T-cell (primary cell): ENCODE measurements at places on chromosomes 11 and 22. TPM values are rescaled to one million over a fixed set of nuclear protein-coding genes. Genes with fewer than 3 reads are reported as not detected.

DNA sequence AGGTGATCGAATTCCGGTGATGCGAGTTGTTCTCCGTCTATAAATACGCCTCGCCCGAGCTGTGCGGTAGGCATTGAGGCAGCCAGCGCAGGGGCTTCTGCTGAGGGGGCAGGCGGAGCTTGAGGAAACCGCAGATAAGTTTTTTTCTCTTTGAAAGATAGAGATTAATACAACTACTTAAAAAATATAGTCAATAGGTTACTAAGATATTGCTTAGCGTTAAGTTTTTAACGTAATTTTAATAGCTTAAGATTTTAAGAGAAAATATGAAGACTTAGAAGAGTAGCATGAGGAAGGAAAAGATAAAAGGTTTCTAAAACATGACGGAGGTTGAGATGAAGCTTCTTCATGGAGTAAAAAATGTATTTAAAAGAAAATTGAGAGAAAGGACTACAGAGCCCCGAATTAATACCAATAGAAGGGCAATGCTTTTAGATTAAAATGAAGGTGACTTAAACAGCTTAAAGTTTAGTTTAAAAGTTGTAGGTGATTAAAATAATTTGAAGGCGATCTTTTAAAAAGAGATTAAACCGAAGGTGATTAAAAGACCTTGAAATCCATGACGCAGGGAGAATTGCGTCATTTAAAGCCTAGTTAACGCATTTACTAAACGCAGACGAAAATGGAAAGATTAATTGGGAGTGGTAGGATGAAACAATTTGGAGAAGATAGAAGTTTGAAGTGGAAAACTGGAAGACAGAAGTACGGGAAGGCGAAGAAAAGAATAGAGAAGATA, at the start of gene MALAT1:
MALAT1 (plus strand) TSS at position 69 of the 736 bp plus-strand sequence.
- DNase-seq = peak; percentile 84

The OR5F1 gene
- total RNA-seq = not detected

The NXPE2 gene
- total RNA-seq = 0.18 TPM

The THYN1 gene
- 57.6 TPM for total RNA-seq

The XRCC6 gene
- 159 TPM for total RNA-seq

The CASP5 gene
- total RNA-seq = not detected

The PNPLA3 gene
- total RNA-seq = not detected

DNA sequence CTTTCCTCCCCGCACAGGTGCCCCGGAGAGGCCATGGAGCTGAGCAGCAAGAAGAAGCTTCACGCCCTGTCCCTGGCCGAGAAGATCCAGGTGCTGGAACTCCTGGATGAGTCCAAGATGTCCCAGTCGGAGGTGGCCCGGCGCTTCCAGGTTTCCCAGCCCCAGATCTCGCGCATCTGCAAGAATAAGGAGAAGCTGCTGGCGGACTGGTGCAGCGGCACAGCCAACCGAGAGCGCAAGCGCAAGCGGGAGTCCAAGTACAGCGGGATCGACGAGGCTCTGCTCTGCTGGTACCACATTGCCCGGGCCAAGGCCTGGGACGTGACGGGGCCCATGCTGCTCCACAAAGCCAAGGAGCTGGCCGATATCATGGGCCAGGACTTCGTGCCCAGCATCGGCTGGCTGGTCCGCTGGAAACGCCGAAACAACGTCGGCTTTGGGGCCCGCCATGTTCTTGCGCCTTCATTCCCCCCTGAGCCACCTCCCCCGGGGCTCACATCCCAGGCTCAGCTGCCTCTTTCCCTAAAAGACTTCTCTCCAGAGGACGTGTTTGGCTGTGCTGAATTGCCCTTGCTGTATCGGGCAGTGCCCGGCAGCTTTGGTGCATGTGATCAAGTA, 1.3 kb downstream of the TIGD3 start:
- DNase-seq = no peak

GRCh38 chr11:119258983-119259382, 52.8 kb downstream of the CBL start:
- DNase-seq = no peak

DNA sequence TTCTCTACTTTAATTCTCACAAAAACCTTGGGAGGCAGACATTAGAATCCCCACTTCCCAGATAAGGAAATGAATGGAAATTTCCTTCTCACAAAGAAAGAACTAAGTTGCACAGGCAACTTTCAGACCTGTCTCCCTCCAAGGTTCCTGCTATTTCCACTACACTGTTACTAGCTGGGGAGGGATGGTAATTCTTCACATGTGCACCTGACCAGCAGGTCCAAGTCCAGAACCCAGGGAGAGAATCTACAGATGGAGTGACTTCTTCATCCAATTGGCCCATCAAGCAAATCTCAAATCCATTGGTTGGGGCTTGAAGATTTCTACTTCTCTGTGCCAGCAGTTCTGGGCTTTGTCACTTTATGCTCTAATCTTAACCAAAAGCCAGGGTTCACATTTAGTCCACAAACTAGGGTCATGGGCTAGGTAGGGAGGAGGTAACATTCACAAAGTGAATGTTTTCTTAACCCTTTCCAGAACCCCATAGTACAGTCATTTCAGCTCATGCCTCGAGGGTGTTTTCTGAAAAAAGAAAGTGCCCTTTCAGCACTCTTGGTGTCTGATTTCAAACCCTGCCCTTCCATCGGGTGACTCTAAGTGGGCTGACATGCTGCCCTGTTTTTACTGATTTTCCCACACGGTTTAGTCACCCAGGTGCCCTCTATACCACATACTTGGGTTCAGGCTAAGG, 2.7 kb downstream of the POU2AF1 start:
- no peak for DNase-seq

The RASL10A gene
- total RNA-seq = not detected

GRCh38 chr22:46693634-46694415, 44.2 kb downstream of the CERK start:
- DNase-seq = no peak

The TRIM51 gene
- total RNA-seq = not detected

DNA sequence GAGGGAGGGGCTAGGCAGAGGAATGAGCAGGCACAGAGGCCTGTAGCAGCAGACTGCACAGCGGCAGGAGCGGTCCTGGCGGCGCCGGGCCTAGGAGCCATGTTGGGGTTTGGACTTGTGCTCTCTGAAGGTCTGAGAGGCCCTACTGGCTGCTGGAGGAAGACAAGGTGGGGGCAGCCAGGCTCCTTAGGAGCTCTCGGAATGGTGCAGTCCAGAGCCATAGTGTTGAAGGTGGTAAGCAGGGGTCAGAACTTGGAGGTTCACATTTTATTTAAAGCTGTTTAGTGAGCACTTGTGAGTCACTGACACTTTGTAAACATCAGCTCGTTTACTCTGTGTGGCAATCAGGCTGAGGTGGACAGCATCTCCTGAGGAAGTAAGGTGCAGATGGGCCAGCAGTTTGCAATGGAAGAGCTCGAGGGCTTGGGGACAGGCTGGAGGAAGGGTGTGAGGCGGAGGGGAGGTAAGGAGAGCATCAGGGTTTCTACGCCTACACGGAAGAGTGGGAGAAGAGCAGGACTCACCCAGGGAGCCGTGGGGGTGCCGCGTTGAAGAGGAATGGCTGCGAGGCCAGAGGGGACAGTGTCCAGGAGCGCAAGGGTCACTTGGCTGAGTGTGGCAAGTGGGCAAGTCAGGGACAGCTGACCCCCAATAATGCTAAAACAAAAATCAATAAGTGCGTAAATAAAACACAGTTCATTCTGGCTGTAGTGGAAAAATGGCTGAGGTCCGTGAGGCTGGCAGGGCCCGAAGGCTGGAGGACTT, 10.0 kb upstream of the TMEM191C start:
- DNase-seq = no peak

GRCh38 chr11:128594226-128594625, 6.9 kb upstream of the ETS1 start:
- no peak for DNase-seq

GRCh38 chr11:30282289-30282631, 40.6 kb upstream of the ARL14EP start:
- no peak for DNase-seq

GRCh38 chr11:70159627-70160570, 43.2 kb upstream of the FADD start:
- DNase-seq = no peak

DNA sequence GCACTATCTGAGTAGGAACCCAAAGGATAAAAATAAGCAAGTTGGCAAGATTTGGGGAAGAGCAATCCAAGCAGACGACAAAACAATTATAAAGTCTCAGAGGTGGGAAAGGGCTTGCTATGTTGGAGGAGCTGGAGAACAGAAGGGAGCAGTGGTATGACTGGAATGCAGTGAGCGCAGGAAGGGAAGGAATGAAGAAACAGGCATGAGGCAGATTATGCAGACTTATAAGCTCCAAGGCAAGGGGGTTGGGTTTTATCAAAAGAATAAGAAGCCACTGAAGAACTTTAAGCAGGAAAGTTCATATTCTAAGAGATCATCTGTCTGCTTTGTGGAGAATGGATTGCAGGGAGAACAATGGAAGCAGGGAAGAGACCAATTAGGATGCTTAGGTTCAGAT, 31.7 kb downstream of the PGM2L1 start:
- DNase-seq = no peak

The UPB1 gene
- total RNA-seq = 3.1 TPM

The RAG1 gene
- total RNA-seq = 0.39 TPM

- peak; percentile 26 for DNase-seq
These were observed 64.8 kb downstream of the STIM1 start for GRCh38 chr11:3920148-3920852.

The FGF4 gene
- total RNA-seq = not detected

DNA sequence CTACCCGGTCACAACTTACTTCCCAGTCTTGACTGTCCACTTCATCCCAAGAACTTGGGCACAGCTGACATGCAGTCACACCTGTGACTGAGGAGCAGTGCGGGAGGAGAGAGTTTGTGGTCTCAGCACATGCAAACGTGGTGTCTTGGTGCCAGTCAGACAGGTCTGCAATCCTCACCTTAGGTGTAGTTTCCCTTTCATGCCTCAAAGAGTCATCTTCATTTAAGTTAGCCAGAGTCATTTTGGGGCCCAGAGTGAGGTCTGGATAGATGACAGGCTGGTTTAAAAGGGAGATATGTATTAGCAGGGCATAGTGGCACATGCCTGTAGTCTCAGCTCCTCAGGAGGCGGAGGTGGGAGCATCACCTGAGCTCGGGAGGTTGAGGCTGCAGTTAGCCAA, 108.5 kb upstream of the SORL1-AS1 start:
- no peak for DNase-seq

The OR5P2 gene
- not detected for total RNA-seq

GRCh38 chr11:10488121-10488933, 33.3 kb downstream of the AMPD3 start:
- no peak for DNase-seq

The APOL3 gene
- total RNA-seq = 167 TPM

GRCh38 chr11:116796548-116796947, 4.9 kb upstream of the APOA5 start:
- no peak for DNase-seq

DNA sequence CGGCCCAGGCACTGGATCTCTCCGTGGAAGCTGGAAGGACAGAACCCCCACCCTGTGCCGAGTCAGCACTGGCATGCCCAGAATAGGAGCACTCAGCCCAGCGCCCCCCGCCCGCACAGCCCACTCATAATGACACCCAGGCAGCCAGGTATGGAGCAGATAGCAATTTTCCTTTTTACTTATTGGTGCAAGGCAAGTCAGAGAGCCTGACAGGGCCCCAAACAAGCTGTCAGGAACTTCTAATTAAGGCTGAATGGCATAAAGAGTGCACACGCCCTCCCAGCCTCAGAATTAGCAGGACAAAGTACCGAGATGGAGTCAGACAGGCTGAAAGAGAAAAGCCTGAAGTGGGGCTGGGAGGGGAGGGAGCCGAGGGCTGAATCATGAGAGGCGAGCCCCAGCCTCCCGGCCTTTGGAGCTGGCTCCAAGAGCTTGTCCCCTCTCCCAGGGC, 76.9 kb downstream of the DSCAML1 start:
- no peak for DNase-seq

The ARHGAP8 gene
- total RNA-seq = 0.59 TPM

The C1QTNF5 gene
- not detected for total RNA-seq

DNA sequence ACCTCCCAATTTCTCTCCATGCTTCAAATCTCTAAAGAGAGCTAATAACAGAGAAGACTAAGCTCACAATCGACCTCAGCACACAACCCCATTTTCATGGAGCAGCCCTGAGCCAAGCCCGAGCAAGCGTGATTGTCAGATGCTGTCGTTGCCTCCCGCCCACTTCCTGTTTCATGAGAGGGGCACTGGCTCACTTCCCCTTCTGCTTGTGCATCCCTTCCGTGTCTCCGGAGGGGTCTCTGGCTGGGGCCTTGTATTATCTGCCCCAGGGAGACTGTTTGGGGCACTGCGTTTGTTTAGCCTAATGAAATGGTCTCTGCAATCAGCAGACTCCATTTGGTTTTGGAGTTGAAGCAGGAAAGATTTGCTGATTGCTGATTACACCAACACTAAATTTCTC, 181.3 kb upstream of the SEZ6L start:
- no peak for DNase-seq

GRCh38 chr11:723120-723883, 17.3 kb downstream of the EPS8L2 start:
- DNase-seq = peak; percentile 37

The KCNA4 gene
- not detected for total RNA-seq

The PAAF1 gene
- total RNA-seq = 16.8 TPM

DNA sequence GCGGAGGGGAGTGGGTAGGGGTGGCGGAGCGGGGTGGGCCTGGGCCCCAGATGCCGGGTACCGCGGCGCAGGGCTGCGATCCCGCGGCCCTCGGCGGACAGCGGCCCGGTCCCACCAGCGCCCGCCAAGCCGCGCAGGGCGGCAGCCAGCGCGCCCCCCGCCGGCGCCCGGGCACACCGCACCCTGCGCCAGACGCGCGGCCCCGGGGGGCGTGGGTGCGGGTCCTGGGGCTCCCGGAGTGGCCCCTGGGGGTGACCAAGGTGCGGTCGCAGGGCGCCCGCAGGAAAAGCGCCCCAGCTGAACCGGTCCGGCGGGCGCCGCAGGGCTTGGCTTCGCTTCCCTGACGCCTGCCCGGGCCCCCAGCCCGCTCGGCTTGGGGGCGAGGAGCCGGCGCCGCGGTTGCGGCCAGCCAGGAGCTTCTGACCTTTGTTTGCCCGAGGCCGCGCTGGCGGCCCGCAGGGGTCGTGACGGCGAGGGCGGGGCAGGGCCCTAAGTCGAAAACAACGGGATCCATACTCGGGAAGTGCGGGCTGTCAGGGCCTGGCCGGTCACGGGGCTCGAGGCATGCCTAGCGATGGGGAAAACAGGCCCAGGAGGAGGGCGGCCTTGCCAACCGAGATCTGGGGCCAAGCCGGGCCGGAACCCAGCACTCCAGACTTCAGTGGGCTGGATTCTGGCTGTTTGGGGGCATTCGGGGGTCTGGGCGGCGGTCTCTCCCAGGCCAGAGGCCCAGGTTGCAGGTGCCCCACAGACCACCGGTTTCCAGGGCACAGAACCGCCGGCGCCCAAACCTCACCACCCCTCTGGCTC, 581 bp upstream of the AP5B1 start:
- DNase-seq = no peak

The SLC35E4 gene
- 2.9 TPM for total RNA-seq

The RCN1 gene
- total RNA-seq = 7.3 TPM

DNA sequence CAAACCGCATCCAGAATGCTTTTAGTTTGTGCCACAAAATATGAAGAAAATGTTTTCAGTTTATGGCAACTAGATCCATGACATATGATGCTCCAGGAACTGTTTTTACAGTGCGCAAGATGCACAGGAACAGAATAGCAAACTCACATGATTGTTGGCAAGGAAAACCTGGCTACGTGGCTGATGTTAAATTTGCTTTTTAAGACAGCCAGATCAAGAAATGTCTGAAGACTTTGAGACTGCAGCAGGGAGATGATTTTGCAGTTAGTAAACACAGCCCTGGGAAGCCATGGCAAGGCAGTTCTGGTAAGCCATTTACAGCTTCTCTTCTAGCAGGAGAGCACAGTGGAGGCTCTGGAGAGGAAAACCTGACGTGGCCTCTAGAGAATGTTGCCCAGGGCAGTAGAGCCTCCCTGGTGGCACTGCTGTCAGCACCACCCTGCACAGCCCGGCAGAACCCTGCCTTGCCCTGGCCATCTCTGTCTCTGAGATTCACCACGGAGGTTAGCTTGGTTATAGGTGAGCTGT, 69.8 kb upstream of the TNRC6B start:
- no peak for DNase-seq
